ENCODE measurements at places on chromosomes 12 and 14.

DNA sequence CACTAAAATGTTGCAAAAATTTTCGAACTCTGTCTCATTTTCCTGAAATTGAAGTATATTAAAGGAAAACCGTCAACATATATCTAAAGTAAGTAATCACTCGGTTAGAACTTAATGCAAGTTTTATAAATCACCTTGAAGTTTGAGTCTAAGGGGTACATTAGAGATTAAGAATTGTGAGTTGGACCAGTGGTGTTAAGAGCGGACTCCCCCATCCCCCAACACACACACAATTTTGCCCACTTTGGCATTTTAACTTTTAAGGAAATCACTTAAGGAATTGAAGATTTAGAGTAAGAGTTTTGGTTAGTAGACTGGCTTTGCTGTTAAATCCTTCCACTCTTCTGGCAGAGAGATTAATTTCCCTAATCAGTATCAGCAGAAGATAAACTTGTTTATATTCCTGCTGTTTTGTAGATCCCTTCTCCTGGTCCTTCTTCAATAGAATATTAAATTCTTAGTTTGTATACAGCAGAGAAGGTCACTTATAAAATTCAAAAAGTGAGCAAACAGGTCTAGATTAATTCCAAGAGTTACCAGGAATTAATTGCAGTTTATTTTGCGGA, 1.5 kb downstream of the HIF1A start:
- no peak for DNase-seq

GRCh38 chr12:5465384-5465783, 33.5 kb downstream of the NTF3 start:
- DNase-seq, result no peak

DNA sequence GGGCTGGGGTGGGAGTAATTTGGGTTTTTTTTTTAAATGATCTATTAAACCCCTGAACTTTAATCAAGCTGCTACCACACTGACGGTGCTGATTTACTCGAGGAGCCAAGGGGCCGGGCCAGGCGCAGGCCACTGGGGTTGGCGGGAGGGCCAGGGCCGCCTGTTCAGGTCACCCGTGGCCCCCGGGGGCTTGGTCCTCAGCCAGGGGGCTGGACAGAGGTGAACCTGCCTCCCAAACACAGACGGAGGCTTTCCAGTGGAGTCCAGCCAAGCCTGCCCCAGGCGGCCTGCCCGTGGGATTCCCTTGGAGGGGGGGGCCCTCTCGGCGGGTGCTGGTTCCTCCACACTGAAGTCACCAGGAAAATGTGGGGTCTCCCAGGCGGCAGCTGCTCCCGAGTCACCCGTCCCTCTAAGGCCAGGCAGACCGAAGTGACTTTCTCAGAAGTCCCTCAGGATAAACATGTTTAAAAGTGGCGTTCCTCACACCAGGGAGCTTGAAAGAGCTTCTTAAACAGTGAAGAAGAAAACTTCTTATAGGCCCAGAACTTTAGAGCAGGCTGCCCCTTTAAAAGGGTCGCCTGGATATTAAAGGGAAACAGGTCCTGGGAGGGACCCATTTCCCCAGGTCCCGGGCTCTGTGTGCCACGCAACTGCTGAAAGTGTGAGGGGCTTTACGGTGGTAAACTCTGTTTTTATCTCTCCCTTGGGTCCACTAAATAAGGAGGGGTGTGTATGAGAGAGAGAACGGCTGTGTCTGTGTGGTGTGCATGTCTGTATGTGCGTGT, 167.2 kb upstream of the GSC start:
- DNase-seq, result no peak

- no peak for DNase-seq
Observed at GRCh38 chr12:7349418-7349817, 45.5 kb downstream of the ACSM4 start.

- DNase-seq, result no peak
Observed at GRCh38 chr14:89270439-89271227, 146.4 kb downstream of the FOXN3 start.

DNA sequence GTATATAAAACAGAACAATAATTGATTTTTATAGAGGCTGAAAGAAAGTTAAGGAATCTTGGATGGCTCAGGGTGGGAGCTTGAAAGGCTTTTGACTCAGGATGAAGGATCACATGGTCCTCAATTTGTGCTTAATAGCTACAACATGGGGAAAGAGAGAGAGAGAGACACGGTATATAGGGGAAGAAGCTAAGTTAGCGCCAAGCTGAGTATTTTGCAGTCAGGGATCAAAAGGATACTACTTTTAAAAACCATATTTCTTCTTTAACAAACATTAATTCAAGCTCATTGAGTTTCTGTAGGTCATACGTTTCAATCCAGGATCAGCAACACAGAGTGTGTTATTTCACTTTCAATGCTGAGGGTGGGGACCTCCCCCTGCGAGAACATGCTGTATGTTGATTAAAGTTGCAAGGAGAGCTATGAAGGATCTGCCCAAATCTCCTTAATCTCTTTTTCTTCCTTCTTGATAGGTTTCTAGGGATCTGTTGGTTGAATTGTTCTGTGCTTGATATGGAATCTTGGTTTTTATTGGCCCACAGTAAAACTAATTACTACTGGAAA, 133.1 kb upstream of the NUDT4 start:
- DNase-seq, result no peak

DNA sequence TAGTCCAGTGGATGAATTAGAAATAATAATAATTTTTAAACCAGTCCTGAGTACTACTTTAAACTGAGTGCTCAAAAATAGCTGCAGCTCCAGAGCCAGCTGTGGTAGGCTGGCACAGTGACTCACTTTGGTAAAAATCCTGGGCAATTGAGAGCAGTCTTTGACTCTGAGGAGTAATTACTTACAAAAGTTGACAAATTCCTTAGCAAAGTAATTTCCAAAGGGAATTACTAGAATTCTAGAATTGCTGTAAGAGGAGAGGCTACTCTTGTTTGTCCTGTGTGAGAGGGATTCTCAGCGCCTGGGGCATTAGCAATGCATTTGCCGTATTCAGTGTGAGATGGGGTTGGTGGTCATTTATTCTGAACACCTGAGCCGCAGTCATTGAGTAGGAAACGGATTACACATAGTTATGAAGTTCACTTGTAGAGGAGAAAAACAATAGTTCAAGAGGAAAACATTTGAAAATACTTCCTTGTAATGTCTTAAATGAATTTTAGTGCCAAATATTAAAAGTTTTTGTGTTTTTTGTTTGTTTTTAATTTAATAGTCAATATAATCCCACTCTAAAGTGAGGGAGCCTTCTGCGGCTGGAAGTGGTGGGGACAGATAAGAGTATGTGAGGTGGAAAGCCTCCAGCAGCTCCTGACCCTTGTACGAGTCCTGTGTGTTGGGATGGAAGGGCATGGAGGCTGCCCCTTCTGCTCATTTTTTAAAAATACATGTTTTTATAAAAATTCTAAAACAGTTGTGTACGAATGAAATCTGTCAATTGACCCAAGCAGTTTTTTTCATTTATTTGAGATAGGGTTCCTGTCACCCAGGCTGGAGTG, 41.9 kb downstream of the EID3 start:
- DNase-seq, result no peak

DNA sequence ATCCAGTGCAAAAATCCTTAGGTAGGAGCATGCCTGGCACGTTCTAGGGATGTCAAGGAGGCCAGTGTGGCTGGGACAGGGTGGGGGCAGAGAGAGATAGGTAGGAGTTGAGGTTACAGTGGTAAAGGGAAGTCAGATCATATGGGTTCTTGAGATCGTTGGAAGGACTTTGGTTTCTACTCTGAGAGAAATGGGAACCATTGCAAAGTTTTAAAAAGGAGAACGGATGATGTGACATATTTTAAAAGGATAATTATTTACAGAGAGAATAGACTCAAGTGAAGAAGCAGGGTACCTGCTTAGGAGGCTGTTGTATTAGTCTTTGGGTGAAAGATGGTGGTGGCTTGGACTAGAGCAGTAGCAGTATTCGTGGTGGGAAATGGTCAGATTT, 47.6 kb upstream of the ATP2B1 start:
- DNase-seq, result no peak

DNA sequence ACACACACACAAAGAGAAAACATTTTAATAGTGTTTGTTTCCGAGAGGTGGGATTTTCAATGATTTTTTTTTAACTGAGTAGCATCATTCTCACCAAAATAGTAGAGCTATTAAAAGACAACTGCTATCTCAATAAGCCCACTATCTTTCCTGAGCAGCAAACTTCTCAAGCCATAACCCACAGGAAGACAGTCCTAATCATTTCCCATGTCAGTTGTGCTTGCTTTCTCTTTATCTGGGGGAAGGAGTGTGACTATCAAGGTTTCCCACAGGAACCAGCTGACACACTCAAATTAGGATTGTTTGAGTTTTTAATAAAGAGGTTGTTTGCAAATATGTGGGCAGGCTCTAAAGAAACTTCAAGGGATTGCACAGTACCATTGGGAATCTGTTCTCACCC, 4.9 kb upstream of the MAX start:
- no peak for DNase-seq

GRCh38 chr12:25818596-25819390, 139.7 kb upstream of the RASSF8 start:
- DNase-seq, result no peak

DNA sequence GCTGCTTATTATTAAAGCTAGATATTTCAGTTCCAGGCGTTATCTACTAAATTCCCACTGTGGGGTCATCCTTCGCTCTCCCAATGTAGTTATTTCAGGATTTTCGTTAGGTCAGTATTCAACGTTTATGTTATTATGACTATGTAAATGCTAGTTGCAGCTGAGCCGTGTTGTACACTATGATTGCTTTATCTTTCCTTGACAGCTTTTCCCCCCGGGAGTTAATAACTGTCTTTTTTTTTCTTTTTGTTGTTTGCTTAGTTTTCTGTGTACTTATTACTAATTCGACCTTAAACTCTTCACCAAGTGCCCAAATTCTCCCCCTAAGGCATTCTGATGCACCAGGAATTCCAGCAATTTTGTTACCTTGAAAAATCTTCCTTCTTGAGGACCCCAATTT, 48.5 kb downstream of the SUDS3 start:
- no peak for DNase-seq

- DNase-seq, result no peak
Observed at GRCh38 chr12:41286426-41286825, 98.3 kb downstream of the PDZRN4 start.

DNA sequence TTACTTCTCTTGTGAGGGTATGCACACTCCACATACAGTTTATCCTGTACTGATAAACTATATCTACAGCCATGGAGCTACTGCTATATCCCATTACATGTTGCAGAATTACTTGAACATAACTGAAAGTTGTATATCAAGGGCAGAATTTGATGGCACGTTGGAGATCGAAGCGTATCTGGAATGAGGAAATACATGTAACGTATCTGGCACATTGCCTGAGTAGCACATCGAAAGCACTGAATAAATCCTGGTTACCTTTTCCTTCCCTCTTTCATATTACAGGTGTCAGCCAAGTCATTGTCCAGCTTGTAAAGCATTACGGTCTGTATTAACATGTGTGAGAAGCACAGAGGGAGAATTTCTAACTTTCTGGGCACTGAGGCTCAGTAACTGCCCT, 42.1 kb upstream of the LIN7A start:
- no peak for DNase-seq

DNA sequence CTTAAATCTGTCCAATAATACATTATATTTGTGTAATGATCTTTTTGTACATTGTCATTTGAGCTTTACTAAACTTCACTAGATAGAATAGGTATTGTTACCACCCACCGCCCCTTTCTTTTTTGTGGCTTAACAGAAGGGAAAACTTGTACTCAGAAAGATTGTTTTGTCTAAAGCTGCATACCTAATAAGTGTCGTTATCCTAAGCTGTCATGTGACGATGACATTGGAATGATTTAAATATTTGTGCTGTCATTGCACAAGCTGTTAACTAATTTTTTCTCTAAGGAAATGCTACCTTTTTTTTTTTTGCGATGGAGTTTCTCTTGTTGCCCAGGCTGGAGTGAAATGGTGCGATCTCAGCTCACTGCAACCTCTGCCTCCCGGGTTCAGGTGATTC, 3.6 kb downstream of the DIP2B start:
- DNase-seq, result no peak

DNA sequence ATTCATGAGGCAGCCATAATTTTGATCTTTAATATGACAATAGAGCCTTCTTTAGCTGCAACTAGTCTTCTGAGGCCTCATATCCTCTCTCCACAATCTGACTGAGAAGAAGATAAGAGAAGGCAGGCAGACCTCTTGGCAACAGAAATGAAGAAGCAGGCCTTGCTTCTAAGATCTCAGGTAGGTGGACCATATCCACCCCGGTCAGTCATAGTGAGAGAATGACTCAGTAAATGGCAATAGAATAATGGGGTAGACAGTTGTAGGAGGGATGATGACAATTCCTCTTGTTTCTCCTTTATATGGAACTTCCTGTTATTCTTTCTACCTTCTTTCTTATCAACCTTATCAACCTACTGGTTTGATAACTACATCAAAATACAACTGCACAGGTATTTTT, 246.7 kb upstream of the G2E3 start:
- no peak for DNase-seq

GRCh38 chr12:62014330-62014729, 245.9 kb upstream of the USP15 start:
- no peak for DNase-seq

DNA sequence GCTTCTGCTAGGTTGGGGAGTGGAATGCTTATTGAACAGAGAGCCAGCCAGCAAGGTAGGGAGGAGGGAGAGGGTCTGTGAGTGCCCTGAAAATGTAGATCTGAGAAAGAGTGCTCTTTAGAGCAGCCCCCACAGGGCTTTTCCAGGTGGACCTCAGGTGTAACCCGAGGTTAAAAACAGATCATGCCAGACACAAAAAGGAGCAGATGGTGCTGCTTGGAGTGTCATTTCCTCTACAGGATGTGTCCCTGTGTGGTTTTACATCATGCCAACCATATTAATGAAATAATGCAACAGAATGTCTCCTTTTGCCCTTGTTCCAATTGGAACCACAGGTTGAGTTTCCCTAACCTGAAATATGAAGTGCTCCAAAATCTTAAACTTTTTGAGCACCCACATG, 6.4 kb downstream of the SUSD6 start:
- no peak for DNase-seq

- DNase-seq, result no peak
Observed at GRCh38 chr12:81078469-81079196, 754 bp downstream of the ACSS3 start.

DNA sequence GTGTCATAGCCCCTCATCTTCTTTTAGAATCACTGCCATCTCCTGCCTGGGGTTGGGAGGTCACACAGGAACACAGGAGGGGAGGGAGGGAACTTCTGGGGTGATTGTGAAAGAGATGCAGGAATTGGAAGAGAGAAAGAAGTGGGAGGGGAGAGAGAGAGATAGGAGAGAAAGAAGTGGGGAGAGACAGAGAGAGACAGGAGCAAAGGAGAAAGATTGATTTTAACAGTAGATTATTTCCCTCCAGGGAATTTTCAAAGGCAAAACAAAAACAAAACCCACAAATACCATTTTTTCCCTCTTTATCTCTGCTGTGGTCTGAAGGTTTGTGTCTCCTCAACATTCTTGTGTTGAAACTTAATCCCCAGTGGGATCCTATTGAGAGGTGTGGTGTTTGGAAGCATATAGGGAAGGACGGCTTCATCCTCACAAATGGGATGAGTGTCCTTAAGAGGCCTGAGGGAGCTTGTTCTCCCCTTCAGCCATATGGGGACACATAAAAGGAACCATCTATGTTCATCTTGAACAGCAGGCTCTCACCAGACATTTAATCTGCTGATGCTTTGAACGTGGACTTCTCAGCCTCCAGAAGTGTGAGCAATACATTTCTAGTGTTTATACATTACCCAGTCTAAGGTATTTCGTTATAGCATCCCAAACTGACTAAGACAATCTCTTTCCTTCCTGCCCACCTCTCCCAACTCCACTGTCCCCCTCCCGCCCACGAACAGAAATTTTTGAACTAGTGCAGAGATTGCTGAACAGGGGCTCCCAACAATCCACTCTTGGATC, 134.9 kb upstream of the MAX start:
- DNase-seq, result no peak

GRCh38 chr14:80477388-80478160, 266.3 kb upstream of the DIO2 start:
- DNase-seq, result no peak
